ENCODE measurements at places on chromosomes 4 and X.

DNA sequence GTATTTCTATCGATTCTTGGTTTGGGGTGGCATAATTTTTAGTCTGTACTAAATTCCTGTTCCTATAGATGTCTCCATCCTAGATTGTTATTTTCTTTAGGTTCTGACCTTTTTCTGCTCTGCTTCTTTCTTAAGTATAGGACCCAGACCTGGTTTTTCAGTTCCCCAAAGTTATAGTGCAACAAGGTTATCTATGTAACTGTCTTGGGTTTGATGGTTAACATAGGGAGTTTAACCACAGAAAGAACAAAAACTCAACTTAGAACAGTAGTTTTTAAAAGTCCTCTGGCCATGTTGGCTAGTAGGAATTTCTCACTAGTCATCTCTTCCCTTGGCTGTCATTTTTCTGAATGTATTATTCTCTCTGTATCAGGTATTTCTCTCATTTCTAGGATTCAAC lies 38.8 kb upstream of the MAD2L1 start:
- no peak for DNase-seq

DNA sequence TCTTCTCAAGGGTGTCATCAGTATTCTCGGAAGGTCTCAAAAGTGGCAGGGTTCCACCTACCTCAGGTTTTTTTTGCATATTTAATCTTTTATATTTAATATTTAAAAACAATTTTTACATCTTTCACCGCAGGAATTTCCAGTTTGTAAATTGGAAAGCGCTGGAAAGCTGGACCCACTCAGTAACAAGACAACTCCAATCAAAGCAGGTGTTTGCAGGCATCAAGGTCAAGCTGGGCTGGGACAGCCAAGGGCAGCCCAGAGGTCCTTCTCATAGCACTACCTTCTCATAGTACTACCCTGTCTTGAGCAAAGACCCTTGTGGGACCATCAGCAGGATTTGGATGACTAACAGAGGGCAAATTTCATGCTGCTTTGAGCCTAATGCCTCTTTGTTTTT lies 160.1 kb downstream of the TET2 start:
- no peak for DNase-seq

GRCh38 chr4:6758728-6759127 lies 23.8 kb upstream of the KIAA0232 start:
- no peak for DNase-seq

DNA sequence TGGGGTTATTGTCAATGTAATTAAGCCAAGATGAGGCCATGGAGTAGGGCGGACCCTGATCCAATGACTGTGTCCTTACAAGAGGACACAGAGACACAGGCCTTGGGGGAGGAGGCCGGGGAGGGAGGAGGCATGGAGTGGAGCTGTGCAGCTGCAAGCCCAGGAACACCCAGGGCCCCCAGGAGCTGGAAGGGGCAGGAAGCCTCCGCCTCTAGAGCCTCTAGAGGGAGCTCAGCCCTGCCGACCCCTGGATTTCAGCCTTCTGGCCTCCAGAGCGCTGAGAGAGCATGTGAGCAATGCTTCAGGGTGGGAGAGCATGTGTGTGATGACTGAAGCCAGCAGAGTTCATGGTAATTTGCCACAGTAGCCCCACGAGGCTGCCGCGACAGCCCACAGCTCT lies 234.6 kb downstream of the AFAP1 start:
- no peak for DNase-seq

GRCh38 chr4:3232871-3233271 lies 16.1 kb upstream of the MSANTD1 start:
- no peak for DNase-seq

DNA sequence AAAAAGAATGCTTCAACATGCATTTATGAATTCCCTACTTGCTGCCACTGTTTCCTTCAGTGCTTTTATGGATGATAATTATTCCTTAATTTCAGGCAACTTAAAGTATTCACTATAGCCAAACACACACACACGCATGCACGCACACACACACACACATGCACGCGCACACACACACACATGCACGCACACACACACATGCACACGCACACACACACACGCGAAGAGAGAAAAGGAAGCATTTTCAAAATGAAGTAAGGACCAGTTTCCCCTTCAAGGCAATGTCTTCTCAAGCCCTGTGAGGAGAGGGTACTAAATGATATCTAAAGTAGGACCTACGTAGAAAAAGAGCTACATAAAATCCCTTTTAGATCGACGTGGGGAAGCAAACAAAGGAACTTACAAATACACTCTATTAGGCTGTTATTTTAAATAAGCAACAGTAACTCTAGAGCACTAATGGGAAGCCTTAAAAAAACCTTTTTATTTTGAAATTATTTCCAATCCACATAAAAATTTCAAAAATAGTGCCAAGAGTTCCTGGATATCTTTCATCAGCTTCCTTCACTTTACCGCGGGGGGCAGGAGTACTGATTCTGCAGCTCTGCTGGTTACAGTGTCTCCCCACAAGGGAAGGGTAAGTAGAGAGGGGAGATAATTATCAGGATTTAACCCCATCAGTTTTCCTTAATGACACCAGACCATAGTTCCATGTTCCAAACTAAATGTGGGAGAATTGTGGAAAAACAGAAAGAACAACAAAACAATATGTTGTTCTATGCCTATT lies 13.7 kb downstream of the IRF2 start:
- no peak for DNase-seq

DNA sequence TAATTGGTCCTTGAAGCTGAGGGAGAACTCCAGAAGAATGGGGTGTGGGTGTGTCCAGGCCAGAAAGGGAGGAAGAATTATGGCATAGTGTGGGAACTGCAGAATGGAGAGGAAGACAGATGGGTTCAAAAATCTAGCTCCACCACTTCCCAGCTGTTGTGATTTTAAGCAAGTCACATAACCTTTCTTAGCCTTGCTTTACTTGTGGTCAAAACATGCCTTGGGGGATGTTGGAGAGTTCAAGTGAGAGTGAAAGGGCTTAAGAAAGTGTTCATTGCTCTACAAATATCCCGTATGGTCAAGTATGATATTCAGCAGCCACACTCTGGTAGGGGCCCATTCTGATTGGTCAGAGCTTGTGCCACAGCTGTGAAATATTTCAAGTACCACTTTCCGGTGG lies 15.0 kb upstream of the STARD8 start:
- no peak for DNase-seq

- no peak for DNase-seq
Observed at GRCh38 chr4:2256156-2256731, 5.7 kb downstream of the MXD4 start.

GRCh38 chr4:41428601-41429279 lies 109.2 kb upstream of the LIMCH1 start:
- DNase-seq = no peak

DNA sequence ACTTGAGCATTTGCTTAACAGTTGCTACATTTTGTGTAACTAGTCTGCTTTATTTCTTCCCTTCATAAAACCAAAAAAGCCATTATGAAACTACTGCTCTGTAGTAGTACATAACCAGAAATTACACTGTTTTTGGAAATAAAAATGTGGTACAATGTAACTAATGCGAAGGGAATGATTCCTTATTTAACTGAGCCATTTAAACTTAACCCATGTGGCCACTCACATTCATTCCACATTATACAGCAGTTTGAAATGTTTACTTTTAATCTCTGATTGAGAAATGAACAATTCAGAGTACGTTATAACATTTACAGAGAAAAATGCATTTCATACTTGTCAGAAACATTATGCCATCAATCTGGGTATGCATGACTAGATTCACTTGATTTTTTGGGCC lies 94.2 kb downstream of the NYX start:
- DNase-seq = peak; percentile 64

DNA sequence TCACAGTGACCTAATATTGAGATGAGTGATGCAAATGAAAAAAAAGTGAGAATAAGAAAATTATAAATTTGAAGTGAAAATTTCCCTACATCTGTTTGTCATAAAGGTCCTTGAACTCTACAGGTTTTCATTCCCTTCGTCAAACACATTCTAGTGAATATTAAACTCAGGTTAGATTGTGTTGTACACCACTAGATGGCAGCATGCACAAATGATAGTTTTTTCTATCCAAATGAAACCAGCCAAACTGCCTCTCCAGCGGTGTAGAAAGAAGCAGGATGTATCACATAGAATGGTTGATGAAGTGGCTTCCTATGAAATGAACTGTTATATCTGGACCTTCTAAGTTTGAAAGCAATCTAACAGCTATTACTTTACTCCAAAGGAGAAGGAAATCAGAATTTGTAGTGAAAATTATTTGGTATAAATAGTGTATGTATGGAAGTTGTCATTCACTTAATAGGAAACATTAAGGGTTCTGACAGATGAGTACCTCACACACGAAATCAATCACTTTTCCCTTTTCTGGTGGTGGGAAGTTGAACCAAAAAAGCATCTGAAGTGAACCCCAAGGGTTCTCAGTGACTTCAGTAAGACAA lies 382.7 kb downstream of the UNC5C start:
- peak; percentile 68 for DNase-seq

DNA sequence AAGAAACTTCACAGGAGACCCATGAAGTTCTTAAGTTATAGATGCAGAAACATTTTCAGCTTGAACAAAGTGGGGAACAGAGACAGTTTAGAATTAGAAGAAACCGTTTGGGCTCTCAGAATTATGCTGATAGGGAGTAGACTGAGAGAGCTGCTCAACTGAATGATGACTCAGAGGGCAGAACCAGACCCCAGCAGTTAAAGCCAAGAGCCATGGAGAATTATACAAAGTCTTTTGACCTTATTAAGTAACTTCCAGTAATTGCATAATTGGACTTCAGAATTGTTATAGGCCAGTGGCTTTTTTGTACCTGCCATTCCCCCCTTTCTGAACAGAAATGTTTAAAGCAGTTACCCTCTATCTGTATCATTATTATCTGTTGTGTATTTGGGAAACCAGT lies 642.1 kb downstream of the CCSER1 start:
- DNase-seq = peak; percentile 15

GRCh38 chrX:129957241-129958082 lies 25.0 kb upstream of the BCORL1 start:
- peak; percentile 48 for DNase-seq

- DNase-seq = peak; percentile 36
Observed at GRCh38 chrX:10619425-10620046, 849 bp downstream of the MID1 start.

DNA sequence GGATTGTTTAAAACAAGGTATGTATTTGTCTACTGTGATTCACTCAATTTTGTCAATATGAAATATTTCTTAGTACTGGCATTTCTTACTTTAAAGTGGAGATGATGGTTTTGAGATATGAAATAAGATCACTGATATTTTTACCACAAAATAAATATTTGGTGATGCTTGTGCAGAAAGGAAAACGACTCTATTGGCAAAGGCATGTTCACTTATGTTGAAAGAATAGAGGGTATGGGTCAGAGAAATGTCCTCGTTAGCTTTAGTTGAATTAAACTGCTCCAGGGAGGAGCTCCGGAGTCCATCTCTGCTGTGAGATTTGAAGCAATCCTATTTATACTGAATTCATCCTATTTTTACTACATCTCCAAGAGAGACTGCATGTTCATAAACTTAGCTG lies 84.2 kb downstream of the SH3BGRL start:
- DNase-seq = no peak

GRCh38 chr4:18020145-18020670 lies 1.3 kb downstream of the LCORL start:
- DNase-seq = peak; percentile 23

DNA sequence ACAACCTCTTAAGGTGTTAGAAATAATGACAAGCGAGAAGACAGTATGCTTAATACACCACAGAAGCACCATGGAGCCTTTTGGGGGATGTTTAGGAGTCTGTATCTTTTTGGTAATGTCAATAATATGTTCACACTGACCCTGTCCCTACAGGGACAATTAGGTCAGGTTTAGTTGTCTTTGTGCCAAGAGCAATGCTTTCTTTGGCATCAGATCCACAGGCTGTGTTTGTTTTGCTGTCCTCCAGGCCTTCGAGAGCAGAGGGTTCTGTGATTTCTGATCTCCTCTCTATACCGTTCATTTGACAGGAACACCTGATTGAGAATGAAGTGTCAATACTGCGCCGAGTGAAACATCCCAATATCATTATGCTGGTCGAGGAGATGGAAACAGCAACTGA lies 153.8 kb downstream of the DCLK2 start:
- peak; percentile 44 for DNase-seq

DNA sequence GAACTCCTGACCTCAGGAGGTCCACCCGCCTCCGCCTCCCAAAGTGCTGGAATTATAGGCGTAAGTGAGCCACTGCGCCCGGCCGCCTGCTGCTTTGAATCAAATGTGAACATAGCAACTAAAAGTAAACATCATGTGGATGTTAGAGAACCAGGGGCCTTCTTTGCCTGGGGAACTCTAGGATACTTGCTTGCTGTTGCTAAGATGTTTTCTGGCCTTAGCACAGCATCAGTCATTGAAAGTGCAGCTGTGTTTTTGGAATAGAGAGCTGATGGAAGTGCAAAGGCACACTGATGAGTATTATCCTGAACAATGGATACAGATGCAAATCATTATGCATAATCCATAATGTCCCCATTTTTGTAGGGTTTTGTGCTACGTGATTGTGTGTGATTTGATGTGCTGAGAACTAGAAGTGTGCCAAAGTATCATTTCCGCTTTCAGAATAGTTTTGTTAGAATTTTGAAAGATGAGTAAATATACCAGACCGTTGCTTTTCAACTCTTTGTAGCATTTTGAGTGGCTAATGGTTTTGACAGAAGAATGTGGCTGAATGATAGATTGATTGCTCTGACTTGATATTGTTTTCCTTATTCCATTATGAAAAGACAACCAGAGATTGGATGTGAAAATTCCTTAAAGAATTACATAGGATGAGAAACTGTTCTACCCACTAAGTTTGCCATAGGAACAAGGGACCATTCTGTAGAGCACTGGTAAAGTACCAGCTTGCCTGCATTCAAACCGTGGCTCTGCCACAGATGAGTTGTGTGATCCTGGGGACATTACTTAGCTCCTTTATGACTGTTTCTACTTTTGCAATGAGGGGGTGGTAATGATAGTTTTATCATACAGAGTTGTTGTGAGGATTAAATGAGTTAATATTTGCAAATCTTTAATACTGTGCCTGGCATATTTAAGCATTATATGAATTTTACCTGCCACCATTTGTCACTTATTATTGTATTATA lies 74.7 kb downstream of the REPS2 start:
- DNase-seq = no peak

DNA sequence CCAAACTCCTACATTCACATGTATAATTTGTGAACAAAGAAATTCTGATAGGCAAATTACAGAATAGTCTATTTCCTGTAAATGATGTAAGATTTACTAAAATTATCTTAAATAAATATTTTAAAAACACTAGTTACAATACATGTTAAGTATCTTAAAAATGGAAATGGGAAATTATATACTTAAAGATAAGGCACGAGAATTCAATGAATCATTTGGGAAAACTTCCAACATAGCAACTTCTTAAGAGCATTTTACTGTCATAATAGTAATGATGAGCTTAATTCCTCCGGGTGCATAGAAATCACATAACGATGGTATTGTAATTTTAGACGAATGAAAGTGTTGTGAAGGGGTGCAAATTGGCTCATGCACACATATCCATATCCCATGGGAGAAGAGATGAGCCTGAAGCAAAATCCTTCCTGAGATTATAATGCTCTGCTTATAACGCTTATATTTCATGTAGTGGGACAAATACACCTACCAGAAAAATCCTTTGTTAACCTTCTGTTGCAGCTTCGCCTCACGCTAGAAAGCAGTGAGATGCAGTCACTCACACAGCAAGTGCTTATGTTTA lies 873.5 kb downstream of the PDHA2 start:
- DNase-seq = peak; percentile 52
